ENCODE measurements at places on chromosomes 7 and 10.

- peak; percentile 17 for DNase-seq
Measured at GRCh38 chr10:3482200-3482993, 302.6 kb downstream of the KLF6 start.

- DNase-seq = no peak
Measured at GRCh38 chr10:114046087-114046458, 2.4 kb downstream of the ADRB1 start.

GRCh38 chr10:7593063-7593462 lies 73.7 kb downstream of the ITIH5 start:
- no peak for DNase-seq

GRCh38 chr10:124035928-124036558 lies 57.4 kb downstream of the CHST15 start:
- DNase-seq = no peak

GRCh38 chr7:82347808-82348207 lies 95.8 kb downstream of the CACNA2D1 start:
- no peak for DNase-seq

GRCh38 chr10:85946713-85947326 lies 419.8 kb downstream of the GRID1 start:
- no peak for DNase-seq

DNA sequence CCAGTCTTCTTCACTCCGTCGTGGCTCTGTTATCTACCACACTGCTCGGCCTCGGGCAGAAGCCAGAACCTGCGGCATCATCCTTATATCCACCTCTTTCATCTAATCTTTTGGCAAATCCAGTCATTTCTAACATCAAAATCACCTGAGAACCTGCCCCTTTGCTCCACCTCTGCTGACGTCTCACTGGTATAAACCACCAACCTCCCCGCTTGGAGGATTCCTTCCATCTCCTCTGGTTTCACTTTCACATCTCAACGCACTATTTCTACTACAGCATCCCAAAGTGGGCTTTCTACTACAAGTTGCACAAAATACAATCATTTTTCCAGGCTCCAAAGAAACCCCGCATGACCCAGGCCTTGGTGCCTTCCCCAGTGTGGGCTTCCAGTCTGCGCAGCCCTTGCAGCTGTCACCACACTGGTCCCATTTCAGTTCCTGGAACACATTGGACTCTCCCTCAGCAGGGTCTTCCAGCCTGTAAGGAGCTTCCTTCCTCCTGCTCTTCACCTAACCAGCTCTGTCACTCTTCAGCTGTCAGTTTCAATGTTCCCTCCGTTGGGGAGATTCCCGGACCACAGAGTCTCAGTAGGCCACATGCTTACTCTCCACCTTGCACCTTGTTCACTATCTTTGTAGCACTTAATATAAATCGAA lies 85.0 kb downstream of the PRKCQ start:
- DNase-seq = no peak

DNA sequence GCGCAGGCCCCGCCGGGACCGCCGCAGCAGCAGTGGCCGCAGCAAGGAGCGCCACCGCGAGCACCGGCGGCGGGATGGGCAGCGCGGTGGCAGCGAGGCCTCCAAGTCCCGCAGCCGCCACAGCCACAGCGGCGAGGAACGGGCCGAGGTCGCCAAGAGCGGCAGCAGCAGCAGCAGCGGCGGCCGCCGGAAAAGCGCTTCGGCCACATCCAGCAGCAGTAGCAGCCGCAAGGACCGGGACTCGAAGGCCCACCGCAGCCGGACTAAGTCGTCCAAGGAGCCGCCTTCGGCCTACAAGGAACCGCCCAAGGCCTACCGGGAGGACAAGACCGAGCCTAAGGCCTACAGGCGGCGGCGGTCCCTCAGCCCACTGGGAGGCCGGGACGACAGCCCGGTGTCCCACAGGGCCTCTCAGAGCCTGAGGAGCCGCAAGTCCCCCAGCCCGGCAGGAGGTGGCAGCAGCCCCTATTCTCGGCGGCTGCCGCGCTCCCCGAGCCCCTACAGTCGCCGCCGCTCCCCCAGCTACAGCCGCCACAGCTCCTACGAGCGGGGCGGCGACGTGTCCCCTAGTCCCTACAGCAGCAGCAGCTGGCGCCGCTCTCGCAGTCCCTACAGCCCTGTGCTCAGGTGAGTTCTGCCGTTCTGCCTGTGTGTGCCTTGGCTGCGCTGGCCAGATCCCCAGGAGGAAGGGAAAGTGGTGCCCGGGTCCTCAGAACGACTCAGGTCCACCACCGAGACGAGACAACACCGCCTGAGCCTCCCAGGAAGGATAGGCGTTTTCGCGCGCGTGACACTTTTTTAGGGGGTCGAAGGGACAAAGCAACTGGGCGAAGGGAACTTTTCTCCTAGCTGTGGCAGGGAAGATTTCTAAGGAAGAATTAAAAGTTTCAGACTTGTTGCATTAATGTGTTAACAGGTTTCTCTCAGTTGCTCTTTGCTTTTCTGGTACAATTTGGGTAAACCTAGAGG lies 1.5 kb downstream of the CDK13 start:
- DNase-seq = peak; percentile 50

DNA sequence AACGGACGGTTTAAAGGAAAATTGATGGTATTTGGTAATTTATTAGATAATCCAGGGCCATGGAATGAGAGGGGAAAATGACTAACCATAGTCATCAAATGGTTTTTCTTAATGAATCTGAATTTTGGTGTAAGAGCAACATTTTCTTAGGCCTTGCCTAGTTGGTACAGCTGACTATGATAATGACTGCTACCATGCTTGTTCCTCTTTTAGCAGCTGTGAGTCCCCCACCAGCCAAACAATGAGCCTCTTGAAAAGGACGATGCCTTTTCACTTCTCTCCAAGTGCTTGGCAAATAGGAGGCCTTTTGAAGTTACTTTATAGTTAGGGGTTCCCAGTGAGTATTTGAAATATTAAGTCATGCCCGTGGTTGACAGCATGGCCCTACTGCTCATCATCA lies 53.0 kb downstream of the TRUB1 start:
- no peak for DNase-seq

- DNase-seq = no peak
Measured at GRCh38 chr10:48478980-48479811, 125.7 kb downstream of the ARHGAP22 start.

DNA sequence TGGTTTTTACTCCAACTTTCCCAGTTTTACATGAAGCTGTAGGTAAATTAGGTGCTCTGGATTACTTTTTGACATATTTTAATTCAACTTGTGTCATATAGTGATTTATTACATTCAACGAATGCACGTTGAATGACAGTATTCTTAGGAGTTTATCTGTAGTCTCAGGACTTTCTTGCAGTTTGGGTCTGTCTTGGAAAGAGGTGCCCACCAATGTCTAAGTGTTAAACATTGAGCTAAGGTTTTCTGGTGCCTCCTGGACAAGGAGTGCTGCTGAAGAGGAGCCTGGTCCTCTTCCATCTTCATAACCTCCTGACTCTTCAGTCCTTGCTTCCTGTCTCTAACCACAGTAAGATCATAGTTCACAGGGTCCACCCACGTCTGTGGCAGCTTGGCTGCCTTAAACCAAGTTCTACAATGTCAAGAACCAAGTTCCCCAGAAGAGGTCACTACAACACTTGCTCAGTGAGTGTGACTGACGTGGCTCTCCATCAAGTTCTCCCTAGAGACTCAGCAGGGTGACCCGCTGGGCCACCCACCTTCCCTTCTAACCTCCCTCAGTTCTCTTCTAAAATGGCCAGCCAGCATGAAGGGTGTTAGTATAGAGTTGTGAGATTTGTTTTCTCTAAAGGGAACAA lies 6.1 kb downstream of the NPY start:
- DNase-seq = peak; percentile 33

GRCh38 chr7:22900784-22901183 lies 78.1 kb upstream of the TOMM7 start:
- DNase-seq = no peak

DNA sequence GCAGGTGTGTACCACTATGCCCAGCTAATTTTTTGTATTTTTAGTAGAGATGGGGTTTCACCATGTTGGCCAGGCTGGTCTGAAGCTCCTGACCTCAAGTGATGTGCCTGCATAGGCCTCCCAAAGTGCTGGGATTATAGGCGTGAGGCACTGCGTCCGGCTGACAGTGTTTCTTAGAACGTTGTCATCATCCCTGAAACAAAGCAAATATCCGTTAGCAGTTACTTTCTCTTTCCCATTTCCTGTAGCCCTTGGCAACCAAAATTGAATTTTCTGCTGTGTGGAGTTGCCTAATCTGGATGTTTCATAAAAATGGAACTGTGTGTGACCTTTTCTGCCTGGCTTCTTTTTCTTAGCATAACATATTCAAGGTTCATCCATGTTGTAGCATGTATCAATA lies 22.4 kb downstream of the ZNF33A start:
- no peak for DNase-seq

DNA sequence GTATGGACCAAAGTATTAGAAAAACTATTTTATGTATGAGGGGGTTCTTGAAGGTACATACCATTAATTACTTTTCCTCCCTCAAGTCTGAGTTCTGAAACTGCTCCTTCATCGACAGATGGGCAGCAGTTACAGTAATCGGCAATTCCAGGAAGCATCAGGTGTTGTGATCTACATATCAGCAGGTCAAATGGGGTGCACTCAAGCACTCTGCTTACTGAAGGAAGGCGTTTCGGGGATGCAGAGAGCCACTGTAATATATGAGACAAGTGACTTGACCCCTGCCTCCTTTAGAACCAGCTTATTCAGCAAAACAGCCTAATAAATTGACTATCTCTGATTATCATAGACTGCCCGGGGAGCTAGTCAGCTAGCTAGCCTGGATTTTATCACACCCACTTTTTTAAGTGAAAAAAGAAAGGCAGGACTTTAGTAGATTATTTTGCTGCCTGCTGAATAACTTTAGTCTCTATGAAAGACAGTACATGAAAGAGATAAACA lies 4.2 kb downstream of the SMNDC1 start:
- no peak for DNase-seq

DNA sequence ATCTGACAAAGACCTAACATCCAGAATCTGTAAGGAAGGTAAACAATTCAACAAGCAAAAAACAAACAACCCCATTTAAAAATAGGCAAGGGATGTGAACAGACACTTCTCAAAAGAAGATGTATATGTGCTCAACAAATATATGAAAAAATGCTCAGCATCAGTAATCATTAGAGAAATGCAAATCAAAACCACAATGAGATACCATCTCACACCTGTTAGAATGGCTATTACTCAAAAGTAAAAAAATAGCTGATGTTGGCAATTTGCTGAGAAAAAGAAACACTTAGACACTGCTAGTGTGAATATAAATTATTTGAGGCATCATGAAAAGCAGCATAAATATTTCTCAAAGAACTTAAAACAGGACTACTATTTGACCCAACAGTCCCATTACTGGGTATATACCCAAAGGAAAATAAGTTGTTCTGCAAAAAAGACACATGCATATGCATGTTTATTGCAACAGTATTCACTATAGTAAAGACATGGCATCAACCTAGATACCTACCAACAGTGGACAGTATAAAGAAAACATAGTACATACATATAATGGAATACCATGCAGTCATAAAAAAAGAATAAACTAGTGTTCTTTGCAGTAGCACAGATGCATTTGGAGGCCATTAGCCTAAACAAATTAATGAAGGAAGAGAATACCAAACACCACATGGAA lies 980.1 kb downstream of the KCNMA1 start:
- DNase-seq = no peak

GRCh38 chr7:100854146-100854895 lies 1.8 kb downstream of the SLC12A9 start:
- DNase-seq = no peak

GRCh38 chr7:112997831-112998230 lies 88.8 kb downstream of the GPR85 start:
- no peak for DNase-seq

DNA sequence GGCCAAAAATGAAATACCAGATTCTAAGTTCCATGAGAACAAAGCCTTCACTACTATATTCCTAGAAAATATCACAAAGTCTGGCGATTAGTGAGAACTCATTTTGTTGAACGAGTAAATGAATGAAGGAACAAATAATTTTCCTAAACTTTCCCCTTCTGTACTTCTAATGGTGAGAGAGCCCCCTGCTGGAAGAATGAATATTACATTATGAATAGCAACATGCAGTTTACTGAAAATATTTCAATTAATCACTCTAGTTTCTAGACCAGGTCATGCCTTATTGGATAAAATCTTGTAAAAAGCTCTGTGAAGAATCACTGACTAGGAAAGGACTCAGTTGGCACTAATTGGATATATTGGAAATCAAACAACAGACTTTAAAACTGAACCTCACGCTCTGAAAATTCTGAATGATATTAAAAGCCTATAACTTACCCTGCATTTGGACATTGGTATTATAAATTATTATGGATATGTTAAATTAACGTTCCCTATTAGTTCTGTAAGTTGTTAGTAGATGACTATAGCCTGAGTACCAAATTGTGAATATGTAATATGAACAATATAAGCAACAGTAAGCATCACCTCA lies 32.4 kb upstream of the MTPN start:
- peak; percentile 27 for DNase-seq

GRCh38 chr10:99941942-99942820 lies 67.6 kb downstream of the DNMBP start:
- DNase-seq = no peak

DNA sequence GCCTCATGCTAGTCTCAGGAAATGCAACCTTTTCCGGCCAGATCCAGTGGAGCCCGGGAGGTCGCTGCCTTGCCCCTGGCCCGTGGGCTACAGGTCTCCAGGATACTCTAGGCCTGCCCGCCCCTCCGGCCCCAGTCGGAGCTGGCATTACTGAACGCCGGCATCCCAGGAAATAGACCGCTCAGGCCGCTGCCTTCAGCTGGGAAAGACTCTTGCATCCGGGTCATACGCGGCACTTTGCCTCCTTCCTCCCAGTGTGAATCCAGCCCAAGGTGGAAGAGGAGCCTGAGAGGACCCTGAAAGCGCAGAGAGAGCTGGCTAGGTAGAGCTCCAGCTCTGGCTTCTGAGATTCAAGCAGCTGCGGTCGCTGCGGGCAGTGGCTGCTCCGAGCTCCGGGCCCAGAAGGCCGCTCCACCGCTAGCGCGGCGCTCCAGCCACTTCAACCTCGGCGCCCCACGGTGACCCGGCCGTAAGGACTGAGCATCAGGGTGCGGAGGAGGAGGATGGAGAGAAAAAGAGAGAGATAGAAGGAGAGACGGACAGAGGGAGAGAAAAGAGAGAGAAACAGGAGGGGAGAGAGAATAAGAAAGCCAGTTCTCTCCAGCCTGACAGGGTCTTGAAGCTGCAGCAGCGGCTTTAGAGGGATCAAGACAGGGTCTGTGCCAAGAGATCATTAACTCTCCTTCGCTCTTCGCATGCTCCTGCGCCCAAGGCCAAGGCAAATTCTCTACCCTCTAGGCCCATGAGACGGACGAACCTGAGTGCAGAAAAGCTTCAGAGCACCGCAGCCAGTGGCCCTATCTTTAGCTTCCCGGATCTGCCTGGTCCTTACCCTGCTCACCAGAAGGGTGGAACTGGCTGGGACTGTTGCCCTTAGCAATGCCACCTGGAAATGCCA lies 1.8 kb upstream of the HOXA10 start:
- DNase-seq = no peak

DNA sequence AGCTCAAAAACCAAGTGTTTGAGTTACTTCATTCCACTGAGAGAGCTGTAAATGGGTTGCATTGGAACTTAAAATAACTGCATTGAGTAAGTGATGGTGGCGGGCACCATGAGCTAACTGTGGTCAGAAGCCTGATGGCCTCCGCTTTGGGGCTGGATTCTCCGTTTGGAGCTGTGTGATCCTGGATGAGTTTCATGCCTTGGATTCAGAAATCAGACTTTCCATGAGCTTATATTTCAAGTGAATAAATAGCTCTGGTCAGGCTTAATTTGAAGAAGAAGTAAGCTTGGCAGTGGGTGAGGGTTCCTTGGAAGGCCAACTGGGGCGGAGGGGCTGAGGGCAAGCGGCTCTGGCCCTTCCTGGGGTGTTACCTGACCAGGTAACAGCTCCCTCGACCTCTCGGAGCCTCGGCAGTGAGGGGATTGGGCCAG lies 5.6 kb downstream of the HTRA1 start:
- DNase-seq = no peak

- no peak for DNase-seq
Measured at GRCh38 chr7:139557857-139558581, 34.5 kb downstream of the CLEC2L start.
